ENCODE measurements at places on chromosomes 11 and 22.

- no peak for DNase-seq
Measured at GRCh38 chr11:57566905-57567514, 462 bp downstream of the UBE2L6 start.

DNA sequence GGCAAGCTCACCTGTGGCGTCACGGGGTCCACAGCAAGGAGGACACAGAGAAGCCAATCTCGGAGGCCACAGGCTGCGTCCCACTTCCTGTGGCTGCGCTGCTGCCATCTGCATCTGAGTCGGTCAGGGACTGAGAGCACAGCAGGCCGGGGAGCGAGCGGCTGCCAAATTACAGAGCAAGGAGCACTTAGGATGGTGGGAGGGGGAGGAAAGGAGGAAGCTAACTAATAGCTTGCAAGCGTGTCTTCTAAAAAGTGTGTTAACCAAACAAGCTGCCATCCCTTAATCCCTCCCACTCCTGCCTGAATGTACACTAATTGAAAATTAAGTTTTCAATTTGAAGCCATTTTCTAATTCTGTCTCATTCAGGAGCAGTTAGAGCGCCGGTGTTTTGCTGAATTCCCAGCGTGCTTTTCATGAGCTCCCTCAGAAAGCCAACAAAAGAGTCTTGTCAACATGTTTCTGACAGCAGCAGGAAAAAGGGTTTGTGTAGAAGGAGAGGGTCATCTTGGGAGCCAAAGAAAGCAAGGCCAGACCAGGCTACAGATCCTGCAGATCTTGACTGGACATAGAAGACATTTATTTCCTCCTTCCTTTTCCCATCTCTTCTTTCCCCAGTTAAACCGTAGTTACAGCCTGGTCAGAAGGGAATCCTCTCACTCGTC is 42.4 kb upstream of the API5 start:
- no peak for DNase-seq

GRCh38 chr11:21137803-21138202 is 468.4 kb downstream of the NELL1 start:
- DNase-seq, result no peak

- no peak for DNase-seq
Measured at GRCh38 chr22:45917146-45917545, 59.8 kb downstream of the WNT7B start.

DNA sequence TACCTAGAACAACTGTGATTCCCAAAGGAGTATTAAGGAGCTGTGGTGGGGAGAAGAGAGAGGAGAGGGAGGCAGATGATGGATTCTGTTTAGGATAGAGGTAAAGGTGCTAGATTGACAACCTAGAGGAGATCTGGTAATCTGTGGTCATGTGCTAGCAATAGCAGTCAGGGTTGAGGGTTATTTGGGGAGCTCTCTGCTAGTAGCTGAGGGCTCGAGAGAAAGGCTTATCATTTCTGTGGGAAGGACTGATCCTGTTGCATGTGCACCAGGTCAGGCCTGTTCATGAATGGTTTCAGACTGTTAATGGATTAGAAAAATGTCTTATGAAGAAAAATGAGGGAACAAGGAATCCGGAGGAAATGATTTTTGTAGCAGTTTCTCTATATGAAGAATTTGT is 63.2 kb downstream of the MTMR3 start:
- no peak for DNase-seq

DNA sequence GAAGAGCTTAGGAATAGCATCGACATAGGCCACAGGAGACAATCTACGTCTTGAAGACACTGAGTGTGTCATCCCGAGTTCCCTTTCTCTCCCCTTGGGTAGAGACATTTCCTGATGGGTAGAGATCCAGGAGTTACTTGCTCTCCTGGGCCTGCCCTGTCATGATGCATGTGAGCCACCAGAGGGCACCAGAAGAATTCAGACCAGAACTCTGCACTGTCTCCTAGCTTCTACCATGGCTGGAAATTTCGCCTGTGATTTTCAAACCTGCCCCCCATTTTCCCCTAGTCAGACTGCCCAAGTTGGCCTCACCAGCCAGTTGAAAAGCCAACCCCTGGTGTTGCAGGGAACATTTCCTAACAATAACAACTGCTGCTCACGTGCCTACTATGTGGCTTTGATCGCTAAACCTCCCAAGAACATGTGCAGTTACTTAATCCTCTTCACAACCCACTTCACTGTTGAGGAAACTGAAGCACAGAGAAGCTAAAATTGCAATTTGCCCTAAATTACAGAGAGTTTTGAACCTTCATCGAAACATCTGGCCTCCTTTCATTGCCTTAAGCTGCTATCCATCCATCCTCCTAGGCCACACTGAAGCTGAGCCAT is 47.2 kb downstream of the C11orf58 start:
- peak; percentile 36 for DNase-seq

All from effector CD4-positive, alpha-beta T cell (primary cell).